Stimulated activated CD8-positive, alpha-beta memory T cell treated with anti-CD3 and anti-CD28 coated beads, Interleukin-15, amount 100 ng/mL, for 48 hours (primary cell): ENCODE measurements at places on chromosomes 13 and 19.

GRCh38 chr19:42246143-42246921 is 3.9 kb upstream of the GSK3A start:
- DNase-seq, result no peak

- DNase-seq, result no peak
Measured at GRCh38 chr19:48113190-48113917, 2.7 kb upstream of the PLA2G4C start.

DNA sequence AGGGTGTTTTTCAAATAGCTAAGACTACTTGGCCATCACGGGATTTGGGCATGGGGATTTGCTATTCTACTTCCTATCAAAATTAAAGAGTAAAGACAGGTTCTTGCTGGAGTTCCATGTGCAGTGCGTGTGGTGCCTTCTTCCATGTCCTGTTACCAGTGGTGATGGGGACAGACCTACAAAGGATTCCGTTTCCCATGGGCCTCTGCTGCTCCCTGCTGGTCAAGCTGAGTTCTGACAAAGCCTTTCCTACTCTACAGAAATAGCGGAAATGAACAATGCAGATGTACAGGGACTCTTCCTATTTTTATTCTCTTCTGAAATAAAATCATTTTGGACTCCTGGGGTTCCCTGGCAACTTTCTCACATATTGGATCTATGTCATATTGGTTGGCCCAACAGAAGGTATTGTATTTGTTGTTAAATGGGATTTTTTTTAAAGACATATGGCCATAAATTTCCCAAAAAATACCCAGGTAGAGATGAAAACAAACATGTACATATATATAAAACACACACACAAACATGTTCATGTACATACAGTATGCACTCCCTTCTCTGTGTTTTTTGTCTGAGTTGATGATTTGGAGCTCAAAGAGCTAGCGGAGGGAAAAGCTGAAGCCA is 90.5 kb upstream of the SLC15A1 start:
- DNase-seq, result peak; percentile 29

DNA sequence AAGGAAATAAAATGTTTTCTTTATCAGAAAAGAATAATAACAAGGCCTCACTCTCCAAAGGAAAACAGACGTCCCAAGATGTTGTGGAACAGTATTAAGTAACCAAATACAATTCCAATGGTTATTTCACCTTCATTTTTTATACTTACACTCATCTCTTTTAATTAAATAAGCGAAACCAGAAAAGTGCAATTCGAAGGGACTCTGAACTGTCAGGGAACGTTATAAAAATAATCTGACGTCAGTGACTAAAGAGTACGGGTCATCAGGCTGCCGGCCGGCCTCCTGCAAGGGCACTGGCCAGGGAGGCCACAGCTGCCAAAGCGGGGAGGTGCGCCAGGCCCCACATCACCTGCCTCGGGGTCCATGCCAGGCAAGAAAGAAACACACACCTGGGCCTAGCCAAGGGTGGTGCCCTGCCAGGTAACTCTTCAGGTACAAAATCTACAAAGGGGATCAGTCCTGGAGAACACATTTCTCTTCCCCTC is 61.2 kb downstream of the CDADC1 start:
- no peak for DNase-seq

GRCh38 chr19:1882089-1882785 is 3.1 kb downstream of the ABHD17A start:
- no peak for DNase-seq

DNA sequence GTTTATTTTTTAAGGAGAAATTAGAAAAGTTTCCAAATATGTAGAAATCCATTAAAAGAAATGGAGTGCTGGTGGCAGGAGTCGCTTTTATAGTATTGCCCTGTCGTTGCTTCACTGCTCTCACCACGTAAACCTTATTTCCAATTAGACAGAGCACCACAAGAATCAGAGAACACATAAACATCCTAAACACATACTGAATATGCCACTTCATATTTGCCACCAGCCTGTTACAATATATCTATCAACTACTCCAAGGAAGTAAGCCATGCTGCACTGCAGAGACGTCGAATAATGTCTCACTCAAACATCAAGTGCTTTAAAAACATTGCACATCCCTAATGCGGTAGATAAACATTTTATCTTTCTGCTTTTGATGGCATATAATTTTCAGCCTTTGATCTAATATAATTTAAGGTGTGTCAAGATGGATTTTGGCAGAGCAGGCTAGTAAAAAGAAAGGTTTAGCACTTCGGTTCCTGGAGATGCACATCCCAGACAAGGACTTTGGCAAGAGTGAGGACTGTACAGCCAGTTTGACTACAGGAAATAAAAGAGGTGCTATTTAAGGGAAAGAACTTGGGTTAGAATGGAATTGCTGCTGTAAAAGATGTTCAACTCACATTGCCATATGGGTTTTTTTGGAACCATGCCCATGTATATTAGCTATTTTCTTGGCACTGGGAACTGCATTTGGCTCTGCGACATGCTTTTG is 932.3 kb downstream of the EFNB2 start:
- no peak for DNase-seq

DNA sequence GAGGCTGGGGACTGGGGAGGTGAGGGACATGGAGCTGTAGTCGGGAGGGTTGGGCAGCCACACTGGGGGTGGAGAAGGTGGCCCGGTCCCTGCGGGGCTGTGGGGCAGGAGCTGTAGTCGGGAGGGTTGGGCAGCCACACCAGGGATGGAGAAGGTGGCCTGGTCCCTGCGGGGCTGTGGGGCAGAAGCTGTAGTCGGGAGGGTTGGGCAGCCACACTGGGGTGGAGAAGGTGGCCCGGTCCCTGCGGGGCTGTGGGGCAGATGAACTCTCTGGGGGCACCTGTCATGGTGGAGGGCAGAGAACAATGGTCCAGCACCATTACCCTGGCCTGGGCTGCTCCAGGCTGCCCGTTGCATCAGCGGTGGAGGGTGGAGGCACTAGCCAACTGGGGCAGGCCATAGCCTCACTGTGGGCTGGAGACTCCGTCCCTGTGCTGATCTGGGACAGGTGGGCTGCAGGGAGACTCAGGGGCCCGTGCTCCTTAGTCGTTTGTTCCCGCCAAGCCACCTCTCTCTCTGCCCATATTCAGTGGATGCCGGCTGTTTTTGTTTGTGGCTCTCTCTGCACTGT is 51.4 kb downstream of the ATP11A start:
- no peak for DNase-seq

- DNase-seq, result no peak
Measured at GRCh38 chr19:21434516-21434915, 37.6 kb downstream of the ZNF493 start.
